Glutamatergic neuron (in vitro differentiated cells): ENCODE measurements at places on chromosomes 12 and 14. TPM values are rescaled to one million over a fixed set of nuclear protein-coding genes. Genes with fewer than 3 reads are reported as not detected.

DNA sequence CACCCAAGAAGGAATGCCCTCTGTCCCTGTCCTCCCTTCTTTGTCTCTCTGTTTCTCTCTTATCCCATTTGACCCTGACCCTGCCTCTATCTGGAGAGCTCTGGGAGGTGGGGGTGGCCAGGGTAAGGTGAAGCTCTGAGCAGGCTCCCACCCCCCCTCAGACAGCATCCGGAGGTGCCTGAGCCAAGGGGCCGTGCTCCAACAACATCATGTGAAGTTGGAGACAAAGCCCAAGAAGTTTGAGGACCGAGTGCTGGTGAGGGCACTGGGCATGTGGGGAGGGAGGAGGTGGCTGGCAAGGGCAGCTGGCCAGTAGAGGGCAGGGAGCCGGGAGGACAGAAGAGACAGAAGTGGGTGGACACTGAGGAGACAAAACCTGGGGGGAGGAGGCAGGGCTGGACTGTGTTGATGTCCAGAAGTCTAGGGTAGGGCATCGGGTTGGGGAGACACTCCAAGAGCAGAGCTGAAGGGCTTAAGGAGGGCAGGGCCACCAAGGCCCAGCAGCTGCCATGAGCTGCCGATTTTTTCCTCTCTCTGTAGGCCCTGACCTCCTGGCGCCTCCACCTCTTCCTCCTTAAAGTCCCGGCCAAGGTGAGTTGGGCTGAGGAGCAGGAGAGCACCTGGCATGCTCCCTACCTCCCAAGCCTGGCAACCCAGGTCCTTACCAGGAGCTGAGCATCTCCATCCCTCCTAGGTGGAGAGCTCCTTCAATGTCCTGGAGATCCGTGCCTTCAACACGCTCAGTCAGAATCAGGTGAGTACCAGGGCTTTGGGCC lies 1.9 kb downstream of the CARMIL3 start:
- peaks cover 18% of the 10 kb centered on the region for H3K27me3 ChIP-seq
- peak overlapping the region; percentile 85 for H3K4me3 ChIP-seq
- peaks cover 21% of the 10 kb centered on the region for H3K4me1 ChIP-seq

- H3K27me3 ChIP-seq: no peaks in the 10 kb centered on the region
- no peaks in the 10 kb centered on the region for H3K36me3 ChIP-seq
- DNase-seq: no peak
- no peaks in the 10 kb centered on the region for H3K4me1 ChIP-seq
Observed at GRCh38 chr14:54845641-54846040, 57.0 kb downstream of the GCH1 start.

The LRRK2 gene
- not detected for total RNA-seq

The IFNG-AS1 gene
- total RNA-seq: not detected
